ENCODE measurements at places on chromosomes 5 and 9.

- DNase-seq: no peak
Measured at GRCh38 chr5:95843733-95844223, 21.3 kb upstream of the GLRX start.

GRCh38 chr5:142794537-142794936, 24.4 kb downstream of the ARHGAP26 start:
- no peak for DNase-seq

DNA sequence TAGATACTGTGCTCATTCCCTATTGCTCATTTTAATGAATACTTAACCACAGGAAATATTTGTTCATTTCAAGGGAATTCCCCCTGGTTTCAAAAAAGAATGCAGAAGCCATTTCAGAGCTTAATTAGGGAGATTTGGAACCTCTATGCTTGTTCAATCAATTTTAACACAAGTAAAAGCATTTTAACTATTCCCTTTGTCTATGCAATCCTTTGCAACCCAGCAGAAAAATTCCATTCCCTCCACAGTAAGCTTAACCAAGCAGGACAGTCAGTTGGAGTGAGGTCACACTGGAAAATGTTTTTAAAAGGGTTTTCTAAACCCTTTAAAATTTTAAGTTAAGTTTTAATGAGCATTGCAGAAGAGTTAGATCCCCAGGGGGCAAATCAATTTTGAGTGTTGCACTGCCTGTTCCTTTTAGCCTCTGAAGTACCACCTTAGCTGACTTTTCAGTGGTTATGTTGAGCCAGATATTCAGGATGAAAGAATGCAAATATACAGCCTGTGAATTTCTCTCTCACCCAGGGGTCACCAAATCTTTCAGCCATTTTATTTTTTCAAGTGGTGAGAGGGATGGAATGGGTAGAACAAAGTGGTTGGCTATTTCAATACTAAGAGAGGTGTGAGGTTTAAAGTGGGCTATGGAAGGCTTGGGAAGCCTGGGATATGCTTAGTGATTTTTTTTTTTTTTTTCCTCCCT, 356.2 kb upstream of the NUDT12 start:
- no peak for DNase-seq

DNA sequence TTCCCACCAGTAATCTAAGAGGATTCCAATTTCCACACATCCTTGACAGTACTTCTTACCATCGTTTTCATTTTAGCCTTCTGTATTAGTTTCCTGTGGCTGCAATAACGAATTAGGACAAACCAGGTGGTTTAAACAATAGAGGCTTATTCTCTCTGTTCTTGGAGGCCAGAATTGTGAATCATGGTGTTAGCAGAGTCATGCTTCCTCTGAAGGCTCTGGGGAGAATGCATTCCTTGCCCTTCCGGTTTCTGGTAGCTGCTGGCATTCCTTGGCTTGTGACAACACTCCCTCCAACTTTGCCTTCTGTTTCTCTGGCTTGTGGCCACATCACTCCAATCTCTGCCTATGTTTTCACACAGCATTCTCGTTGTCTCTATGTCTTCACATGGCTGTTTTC, 23.5 kb downstream of the RIGI start:
- no peak for DNase-seq

DNA sequence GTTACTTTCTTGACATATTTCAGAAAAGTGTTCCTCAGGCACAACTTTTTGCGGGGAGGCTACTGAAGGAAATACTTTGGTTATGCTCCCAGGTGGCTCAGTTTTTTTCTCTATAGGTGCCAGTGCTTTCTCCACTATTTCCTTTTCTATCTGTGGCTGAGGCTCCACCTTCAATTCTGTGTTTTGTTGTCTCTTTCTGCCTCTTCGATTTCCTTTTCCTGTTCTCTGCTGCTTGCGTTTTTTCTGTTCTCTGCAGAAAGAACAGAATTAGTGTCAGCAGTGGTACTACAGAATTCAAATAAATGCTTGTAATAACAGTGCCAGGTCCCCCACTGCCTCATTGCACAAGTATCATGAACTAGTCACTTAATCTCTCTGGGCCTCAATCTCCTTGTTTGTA, 7.0 kb downstream of the HEMGN start:
- DNase-seq: no peak

DNA sequence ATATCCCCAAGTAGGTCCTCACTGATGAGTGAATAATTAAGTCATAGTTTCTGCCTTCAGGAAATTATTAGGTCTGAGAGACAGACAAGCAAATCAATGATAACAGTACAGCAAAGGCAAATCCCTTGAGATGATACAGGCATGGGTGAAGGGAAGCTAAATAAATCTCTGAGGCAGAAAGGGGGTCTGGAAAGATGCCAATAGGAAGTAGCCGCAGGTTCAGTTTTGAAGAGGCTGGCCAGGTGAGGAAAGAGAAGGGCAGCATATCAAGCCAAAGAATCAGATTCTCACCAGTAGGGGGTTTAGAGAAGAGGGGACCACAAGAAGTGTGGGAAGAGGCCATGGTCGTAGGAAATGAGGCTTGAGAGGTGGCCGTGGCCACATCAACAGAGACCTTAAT, 85.8 kb downstream of the KIAA1958 start:
- no peak for DNase-seq

DNA sequence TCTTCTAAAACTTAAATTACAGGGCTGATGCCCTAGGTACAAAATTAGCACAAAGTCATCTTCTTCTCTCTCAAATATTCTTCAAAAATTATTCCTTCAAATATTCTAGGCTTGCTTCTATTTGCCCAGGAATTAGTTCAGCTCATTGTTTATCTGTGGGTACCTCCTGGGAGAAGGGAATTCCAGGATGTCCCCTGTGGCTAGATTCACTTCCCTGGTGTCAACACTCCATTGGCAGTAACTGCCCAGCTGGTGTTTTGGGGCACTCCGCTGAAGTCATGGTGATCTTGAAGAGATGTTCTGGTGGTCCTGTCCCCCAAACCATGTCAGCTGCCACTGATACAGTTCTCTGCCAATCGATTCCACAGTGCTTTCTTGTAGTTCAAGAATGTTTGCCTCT, 26.2 kb upstream of the TGFBR1 start:
- no peak for DNase-seq

- DNase-seq: no peak
Measured at GRCh38 chr5:54022223-54022622, 288.1 kb downstream of the ARL15 start.

- no peak for DNase-seq
Measured at GRCh38 chr9:87722393-87723088, 3.4 kb upstream of the CTSL start.

- peak; percentile 26 for DNase-seq
Measured at GRCh38 chr9:114754581-114754980, 51.3 kb downstream of the TNFSF15 start.

GRCh38 chr5:169762338-169763095, 125.4 kb downstream of the DOCK2 start:
- DNase-seq: no peak

- DNase-seq: peak; percentile 32
Measured at GRCh38 chr9:91177661-91178280, 183.9 kb downstream of the AUH start.

DNA sequence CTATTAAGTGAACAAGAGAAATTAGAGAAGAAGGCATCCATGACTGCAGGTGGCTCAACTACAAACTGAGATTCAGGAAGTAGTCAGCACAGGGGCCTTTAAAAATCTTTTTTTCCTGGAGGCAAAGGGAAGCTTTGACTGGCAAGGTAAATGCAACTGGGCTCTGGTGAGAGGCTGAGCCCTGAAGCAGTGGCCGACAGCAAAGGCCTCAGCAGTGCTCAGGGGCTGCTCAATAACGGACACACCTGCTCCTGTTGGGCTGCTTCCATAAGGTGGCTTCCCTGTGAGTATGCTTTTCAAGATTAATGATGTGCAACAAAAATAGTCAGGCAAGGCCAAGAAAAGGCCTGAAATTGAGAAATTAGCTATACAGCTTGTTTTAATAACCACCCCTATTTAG, 134.2 kb upstream of the RGMB start:
- no peak for DNase-seq

- DNase-seq: no peak
Measured at GRCh38 chr9:83106772-83107171, 43.8 kb upstream of the RASEF start.

DNA sequence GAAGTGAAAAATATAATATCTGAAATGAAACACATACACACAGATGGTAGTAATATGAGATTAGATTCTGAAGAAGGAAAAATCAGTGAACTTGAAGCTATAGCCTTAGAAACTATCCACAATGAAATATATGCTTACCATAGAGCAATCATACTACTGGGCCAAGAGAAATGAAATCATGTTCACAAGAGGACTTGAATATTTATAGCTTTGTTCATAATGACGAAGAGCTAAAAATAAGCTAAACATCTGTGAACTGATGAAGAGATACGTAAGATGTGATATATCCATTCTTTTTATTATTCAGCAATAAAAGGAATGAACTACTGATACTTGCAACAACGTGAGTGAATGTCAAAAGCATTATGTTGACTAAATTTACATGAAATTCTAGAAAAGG, 92.6 kb upstream of the ALDH1B1 start:
- no peak for DNase-seq

DNA sequence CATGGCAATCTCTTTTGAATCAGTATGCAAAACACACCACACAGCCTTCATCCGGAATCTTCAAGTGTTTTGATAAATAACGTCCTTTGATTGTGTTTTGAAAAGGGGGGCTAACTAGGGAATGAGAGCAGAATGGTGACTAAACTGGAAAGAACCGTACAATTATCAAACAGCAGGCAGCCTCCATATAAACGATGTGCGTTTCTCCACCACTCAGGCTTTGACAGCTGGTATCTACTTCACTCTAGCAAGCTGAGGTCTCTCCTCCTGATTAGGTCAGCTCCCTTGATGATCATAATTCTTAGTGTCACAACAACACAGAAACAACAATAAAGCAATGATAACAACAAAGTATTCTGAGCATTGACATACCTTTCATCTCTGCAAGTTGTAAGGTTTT, 465.9 kb downstream of the TUSC1 start:
- no peak for DNase-seq

- no peak for DNase-seq
Measured at GRCh38 chr9:101427957-101428655, 7.5 kb downstream of the ALDOB start.

DNA sequence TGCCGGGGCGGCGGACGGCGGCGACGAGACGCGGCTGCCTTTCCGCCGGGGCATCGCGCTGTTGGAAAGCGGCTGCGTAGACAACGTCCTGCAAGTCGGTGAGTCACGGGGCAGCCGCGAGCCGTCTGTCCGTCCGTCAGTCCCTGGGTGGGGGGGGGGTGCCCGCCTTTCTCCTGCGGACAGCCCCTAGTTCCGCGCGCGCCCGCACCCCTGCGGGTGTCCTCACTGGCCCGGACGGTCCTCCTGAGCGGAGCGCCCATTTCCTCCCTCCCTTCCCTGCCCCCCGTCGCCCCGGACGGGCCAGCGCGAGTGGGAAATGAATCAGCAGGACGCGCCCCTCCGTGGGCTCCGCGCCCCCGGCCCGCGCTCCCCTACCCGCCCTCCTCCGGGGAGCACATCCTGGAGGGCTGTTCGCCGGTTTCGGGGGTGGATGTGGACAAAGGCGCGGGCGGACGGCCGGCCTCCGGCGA, 828 bp downstream of the ZSWIM6 start:
- DNase-seq: no peak

- no peak for DNase-seq
Measured at GRCh38 chr9:93675336-93676150, 99.2 kb downstream of the PHF2 start.

DNA sequence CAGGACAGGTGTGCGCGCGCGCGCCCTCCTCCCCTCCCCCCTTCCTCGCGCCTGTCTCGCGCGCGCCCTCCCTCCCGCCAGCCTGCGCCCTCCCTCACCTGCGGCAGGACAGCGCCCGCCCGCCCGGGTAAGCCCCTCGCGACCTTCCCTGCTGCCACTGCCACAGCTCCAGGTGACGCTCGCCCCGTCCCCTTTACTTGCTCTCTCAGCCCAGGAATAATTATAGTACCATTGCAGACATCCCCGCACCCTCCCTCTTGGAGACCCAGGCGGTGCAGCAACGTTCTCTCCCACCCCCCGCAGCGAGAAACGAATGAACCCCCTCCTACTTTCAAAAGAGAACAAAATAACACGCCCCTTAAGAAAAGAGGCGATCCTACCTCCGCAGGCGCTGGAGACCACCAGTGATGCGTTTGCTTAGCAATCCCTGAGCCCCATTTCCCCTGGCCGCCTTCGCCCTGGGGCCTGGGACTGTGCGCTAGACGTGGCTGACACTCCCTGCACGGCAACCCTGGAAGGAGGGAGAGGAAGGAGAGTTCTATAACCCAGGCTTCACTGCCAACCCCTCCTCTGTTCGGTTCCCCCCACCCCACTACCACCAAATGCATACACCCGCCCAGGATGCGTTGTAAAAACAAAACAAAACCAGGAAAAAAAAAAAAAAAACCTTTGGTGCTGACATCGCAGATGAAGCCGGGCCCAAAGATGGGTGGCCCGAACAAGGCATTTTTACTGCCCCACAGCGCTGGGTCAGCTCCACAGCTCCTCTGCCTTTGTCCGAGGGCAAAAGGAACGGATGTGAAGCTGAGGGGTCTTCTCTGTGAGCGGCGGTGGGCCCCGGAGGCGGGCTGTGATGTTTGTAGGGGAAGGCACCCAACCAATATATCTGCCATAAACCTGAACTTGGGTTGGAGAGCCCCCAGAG, 5.6 kb upstream of the PURA start:
- DNase-seq: no peak

- DNase-seq: no peak
Measured at GRCh38 chr5:154372661-154373060, 73.1 kb upstream of the SAP30L start.

DNA sequence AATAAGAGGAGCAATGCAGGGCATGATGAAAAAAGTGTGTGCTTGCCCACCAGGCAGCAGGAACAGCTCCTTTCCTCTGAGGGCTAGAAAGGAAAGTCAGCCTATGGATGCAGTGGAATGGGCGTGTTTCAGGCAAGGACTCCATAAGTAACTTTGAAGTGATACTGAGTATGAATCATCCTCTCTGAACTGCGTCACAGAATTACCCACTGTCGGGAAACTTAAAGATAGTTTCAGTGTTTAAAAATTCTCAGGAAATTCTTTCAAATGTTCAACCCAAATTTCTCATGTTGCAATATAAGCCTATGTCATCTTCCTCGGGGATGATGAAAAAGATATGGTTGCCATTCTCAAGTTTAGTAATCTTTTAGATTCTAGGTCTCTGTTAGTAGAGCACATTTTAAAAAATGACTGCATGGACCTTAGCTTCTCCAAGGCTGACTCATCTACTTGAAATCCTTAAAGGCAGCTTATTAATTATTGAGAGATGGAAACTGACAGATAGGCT, 27.7 kb downstream of the PTCD2 start:
- DNase-seq: no peak

- no peak for DNase-seq
Measured at GRCh38 chr9:83521011-83521410, 17.2 kb downstream of the FRMD3 start.

- DNase-seq: no peak
Measured at GRCh38 chr9:133958756-133959155, 33.4 kb downstream of the VAV2 start.

- no peak for DNase-seq
Measured at GRCh38 chr5:318341-318897, 3.1 kb upstream of the AHRR start.

- no peak for DNase-seq
Measured at GRCh38 chr9:2749485-2749884, 32.2 kb downstream of the KCNV2 start.
